ENCODE measurements at places on chromosomes 4 and X.
A peak's percentile ranks its signal among the peaks of the same experiment; 100 is the strongest.

DNA sequence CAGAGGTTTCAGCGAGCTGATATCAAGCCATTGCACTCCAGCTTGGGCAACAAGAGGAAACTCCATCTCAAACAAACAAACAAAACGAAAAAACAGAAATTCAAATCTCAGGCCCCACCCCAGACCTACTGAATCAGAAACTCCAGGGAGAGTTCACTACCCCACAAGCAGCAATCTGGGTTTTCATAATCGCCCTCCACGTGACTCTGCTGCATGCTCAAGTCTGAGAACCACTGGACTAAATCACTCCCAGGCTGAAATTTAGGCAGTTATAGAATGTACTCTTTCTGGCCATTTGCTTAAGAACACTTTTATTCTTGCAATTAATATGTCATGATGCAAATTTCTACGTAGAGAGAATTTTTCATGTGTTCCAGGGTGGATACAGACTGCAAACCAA lies 287.3 kb downstream of the USP46 start:
- DNase-seq, result no peak

- DNase-seq, result no peak
Measured at GRCh38 chrX:6432226-6432625, 102.7 kb downstream of the VCX3A start.

GRCh38 chrX:38038501-38038900 lies 32.1 kb downstream of the SYTL5 start:
- no peak for DNase-seq

- DNase-seq, result no peak
Measured at GRCh38 chr4:128837679-128838078, 28.2 kb downstream of the JADE1 start.

DNA sequence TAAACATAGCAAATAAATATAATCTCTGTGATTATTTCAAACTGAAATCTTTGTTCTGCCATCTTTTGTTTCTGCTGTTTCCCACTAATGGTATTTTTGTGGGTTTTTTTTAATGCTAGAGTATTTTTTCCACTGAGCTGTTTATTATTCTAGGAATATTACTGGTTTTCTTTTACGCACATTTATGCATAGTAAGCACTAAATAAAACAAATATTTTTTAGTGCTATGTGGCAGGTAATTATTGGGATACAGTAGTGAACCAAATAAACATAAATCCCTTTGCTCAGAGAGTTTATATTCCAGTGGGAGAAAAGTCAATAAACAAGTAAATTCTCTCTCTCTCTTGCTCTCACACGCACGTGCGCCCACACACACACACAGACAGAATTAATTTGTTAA lies 397.4 kb downstream of the PRDM5 start:
- no peak for DNase-seq

- DNase-seq, result no peak
Measured at GRCh38 chr4:25609976-25610375, 45.7 kb upstream of the SLC34A2 start.

- no peak for DNase-seq
Measured at GRCh38 chr4:76256032-76256431, 4.5 kb downstream of the FAM47E start.

- DNase-seq, result peak; percentile 77
Measured at GRCh38 chr4:87108142-87108546, 112.3 kb downstream of the KLHL8 start.

GRCh38 chr4:110544594-110544993 lies 68.6 kb downstream of the ENPEP start:
- DNase-seq, result no peak

DNA sequence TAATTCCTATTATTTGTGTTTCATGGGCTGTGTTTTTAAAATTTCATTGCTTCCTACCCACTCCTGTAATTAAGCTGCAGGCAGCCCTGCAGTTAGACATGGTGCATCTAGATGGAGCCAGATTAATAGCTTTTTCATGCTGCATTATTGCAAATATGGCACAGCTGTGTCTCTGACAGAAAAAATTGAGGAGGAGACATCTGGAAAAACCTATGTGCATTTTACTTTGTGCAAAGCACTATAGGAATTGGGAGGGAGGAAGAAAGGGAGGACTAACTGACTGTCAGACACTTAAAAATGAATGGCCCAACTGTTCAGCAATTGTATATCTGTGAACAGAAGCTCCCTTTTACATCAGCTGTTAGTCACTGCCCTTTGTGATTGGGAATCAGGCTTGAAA lies 8.1 kb upstream of the RPGR start:
- DNase-seq, result no peak

GRCh38 chr4:141174457-141174856 lies 41.2 kb upstream of the RNF150 start:
- no peak for DNase-seq

DNA sequence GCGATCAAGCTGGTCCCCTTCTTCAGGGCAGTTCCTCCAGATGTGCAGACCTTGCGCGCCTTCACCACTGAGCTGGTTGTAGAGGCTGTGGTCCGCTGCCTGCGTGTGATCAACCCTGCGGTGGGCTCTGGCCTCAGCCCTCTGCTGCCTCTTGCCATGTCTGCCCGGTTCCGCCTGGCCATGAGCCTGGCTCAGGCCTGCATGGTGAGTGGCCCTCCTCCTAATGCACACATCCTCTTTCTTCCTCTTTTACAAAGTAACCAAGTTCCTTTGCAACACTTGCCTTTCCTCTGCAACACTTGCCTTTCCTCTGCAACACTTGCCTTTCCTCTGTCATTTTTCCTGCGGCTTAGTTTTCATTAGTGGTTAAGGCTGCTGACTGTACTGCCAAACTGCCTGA lies 1.8 kb downstream of the CCDC22 start:
- DNase-seq, result no peak

DNA sequence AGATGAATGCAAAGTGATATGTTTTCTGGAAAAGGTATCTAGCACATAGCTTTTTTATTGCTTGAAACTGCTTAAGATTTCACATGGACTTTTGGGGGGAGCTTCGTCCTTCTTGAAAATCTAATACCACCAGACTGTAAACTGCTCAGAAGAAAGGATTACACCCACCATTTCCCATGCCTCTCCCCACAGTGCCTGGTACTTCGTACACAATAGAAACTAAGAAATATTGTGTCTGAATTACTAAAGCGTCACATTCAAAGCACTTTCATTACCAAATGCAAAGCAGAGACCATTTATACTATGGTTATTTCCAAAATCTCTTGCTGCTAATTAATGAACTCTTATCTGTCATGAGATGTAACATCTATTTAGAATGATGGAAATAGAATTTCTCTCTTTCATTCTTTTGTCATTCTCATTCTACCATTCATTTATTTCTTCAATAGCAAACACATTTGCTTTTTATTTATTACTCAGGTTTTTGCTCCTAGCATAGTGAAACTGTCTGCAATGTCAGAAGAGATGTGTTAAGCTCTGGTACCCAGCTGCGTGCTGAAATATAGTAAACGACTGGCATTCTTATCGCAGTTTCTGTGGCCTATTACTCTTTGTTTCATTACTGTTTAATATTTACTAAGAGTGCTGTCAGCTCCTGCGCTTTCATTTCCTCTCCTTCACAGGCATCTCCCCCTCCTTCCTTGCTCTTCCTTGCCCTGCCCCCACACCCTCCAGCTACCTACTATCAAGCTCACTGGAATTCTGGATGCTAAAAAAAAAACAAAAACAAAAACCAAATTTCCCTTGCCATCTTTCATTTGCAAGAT lies 51.4 kb upstream of the RAPGEF2 start:
- DNase-seq, result no peak

DNA sequence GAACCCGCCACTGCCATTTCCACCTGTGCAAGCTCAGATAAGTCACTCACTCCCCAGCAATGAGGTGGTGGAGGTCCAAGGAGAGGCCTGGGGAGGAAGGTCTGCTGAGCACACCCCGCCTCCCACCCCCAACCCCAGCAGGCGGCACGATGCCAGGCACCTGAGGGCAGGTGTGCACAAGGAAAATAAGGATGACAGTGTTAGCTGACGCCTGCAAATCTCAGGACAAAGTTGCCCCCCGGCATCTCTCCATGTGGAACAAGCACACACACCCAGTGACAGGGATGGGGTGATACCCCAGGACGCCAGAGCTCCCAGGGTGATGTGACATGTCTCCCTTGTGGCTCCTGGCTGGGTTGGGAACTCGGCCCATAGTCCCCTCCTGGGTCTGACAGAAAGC lies 9.9 kb downstream of the JAKMIP1 start:
- DNase-seq, result no peak

DNA sequence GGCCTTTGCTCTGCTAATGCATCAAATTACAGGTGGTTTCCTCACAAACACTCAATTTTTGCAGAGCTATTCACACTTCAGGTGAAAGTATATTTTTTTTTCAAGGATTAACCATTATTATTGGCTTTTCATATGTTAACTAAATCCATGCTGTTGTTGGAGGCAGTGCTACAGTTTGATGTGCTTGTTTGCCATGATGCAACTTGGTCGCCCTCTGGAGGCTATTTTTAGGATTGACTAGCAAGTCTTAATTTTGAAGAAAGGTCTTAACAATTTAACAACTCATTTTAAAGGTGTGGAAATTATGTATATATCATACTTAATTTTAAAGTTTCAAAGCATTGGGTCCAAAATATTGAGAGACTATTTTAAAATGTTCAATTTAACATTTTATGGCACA lies 168.8 kb upstream of the FAM47A start:
- DNase-seq, result no peak

DNA sequence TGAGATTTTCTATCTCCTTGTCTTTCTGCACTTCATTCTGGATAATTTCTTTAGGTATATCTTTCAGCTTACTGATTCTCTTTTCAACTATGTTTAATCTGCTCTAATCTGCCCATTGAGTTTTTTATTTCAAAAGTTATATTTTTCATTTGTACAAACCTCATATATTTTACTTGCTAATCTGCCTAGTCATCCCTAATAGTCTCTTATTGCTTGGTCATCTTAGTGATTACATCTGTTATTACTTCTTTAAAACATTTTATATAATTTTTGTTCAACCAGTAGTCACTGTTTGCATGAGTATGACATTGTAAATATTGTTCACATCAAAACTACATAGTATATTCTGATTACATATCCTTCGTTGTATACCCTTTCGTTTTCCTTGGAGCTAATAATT lies 32.4 kb downstream of the KANTR start:
- DNase-seq, result no peak

DNA sequence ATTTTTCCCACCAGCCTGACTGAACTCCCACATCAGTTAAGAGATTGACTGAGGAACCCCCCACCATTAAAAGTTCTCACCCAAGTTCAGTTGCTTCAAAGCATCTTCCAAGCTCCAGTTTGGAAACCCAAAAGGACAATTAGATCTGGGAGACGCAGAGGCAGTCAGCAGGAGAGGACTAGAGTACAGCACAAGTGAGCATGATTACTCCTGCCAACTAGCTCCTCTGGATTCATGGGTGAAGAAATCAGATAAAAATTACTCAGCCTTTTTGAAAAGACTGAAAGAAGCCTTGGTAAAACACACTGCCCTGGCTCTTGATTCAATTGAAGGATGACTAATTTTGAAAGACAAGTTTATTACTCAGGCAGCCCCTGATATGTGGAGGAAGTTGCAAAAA lies 297.5 kb downstream of the ADAM29 start:
- no peak for DNase-seq

- DNase-seq, result peak; percentile 23
Measured at GRCh38 chr4:52861879-52862616, at the start of gene RASL11B. RASL11B (plus strand) TSS chr4:52862317; CDS start chr4:52862508, 191 bp downstream.

DNA sequence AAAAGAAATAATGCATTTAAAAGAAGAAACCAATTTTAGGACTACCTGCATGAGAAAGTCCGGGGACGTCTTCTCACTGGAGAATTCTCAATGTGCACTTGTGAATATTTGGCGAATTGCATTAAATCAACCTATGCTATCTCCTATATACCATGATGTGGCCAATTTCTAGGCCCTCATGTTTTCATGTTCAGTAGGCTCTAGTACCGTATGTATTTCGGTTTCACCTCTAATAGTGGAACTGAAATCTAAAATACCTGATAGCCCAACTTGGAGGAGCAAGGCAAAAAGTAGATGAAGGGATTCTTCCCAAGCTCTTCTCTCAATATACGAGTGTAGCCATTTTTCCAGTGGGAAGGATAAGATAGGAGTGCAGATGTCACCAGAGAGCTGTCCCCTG lies 11.4 kb upstream of the FGF2 start:
- DNase-seq, result no peak

GRCh38 chrX:124764354-124764753 lies 418.0 kb downstream of the SH2D1A start:
- no peak for DNase-seq

GRCh38 chr4:10117359-10118047 lies 904 bp upstream of the WDR1 start:
- no peak for DNase-seq

DNA sequence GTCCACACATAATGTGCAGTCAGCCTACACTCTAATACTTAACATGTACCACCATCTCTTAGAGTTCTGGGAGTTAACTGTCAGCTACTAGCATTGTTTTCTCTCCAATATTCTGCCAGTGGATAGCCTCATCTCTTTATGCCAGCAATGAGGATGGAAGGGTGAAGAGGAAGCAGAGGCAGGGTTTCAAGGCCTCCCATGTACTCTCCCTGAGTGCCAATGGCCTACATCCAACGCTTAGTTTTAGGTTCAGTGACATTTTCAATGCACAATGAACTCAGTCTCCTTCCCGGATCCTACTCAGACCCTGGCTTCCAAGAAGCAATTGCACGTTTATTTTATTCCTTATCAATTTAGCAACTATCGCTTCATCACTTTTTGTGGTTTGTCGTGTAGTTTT lies 686.1 kb downstream of the DMD start:
- DNase-seq, result no peak

DNA sequence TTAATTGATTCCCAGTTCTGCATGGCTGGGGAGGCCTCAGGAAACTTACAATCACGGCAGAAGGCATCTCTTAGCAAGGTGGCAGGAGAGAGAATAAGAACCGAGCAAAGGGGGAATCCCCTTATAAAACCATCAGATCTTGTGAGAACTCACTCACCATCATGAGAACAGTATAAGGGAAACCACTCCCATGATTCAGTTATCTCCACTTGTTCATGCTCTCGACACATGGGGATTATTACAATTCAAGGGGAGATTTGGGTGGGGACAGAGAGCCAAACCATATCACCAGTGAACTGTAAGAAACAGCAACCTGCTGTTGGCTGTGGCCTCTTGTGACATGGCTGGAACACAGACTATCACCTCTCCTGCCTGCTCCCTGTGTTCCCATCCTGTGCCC lies 7.1 kb upstream of the CYTL1 start:
- no peak for DNase-seq

- no peak for DNase-seq
Measured at GRCh38 chrX:3129256-3129655, 88.0 kb downstream of the ARSF start.

DNA sequence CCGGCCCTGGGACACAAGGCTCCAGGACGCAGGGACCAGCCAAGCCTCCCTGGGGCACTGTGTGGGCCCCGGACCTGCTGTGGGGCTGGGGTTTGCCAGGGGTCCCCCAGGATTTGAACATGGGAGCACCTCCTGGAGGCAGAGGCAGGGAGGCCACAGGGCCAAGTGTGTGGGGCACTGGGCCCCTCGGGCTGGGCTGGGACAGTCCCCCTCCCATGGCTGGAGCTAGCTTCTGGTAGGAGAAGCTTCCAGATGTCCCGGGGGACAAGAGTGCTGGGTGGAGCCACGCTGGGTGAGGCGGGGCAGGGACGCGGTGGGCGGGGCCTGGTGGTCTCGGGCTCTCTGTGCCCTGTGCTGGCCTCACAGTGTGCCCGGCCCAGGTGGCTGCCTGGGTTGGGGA lies 18.6 kb downstream of the FGFRL1 start:
- no peak for DNase-seq

- DNase-seq, result no peak
Measured at GRCh38 chr4:134560728-134561127, 359.1 kb upstream of the PABPC4L start.

- DNase-seq, result no peak
Measured at GRCh38 chrX:3963980-3964379, 250.5 kb upstream of the PRKX start.

Data from smooth muscle cell of the brain vasculature (primary cell).